ENCODE measurements at places on chromosomes 7 and 10.

DNA sequence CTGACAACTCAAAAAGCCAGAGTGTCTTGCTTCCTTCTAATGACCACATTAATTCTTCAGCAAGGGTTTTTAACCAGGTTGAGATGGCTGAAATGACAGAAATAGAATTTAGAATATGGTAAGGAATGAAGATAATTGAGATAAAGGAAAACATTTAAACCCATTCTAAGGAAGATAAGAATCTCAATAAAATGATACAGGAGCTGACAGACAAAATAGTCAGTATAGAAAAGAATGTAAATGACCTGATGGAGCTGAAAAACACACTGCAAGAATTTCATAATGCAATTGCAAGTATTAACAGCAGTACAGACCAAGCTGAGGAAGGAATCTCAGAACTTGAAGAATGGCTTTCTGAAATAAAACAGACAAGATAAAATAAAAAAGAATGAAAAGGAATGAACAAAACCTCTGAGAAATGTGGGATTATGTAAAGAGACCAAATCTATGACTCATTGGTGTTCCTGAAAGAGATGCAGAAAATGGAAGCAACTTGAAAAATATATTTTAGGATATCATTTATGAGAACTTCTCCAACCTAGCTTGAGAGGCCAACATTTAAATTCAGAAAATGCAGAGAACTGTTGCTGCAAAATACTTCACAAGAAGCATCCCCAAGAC, 87.1 kb downstream of the SAMD9 start:
- DNase-seq, result no peak

DNA sequence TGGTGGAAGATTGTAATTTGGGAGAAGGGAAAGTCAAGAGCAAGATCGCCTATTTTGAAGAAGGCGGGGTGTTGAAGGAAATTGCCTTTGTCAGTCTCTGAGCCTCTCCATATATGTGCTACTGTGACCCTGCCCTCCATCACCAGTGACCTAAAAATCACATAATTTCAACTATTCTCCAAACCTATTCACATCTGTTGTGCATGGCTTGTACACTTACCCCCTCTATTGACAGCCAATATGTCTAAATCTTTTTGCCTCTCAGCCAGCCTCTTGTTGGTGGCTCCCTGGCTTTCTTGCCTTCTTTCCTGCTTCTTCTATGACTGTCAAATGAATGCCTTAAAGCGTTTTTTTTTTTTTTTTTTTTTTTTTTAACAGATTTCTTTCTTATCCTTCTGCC, 295.6 kb downstream of the AUTS2 start:
- DNase-seq, result no peak

DNA sequence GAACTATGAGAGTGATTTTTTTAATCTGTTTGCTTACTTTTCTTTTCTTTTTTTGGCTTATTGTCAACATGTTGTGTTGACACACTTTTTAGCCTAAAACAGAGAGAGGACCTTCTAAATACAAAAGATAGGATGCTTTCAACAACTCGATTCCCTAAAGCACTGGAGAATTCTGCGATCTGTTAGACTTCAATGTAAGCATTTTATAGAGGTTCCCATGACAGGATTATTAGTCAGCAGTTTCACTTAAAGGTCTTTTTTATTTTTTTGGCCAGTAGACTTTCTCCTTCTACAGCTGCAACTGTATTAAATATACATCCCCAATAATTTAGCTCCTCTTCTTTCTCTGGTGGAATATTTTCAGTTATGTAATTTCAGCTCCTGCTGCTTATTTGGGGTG, 12.7 kb upstream of the NRP1 start:
- DNase-seq, result no peak

DNA sequence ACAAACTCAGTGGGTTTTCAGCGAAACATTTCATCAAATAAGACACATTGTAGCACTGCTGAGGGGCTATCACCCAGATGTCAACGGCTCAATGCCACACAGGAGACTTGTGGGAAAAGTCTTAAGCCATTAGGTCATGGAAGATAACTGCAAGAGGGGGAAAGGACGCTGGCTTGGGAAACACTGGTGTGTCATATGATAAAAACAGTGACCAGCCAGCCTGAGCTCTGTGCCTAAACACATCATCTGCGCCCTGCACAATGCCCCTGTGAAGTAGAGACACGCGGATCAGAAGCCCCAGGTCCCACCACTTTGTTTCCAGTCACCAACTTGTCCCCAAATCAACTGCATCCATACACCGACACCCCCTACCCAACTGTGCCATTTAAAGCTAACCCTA, 116.7 kb downstream of the TNS3 start:
- DNase-seq, result no peak

Measured in lower lobe of right lung (tissue), 2 donors.